ENCODE measurements at places on chromosomes 7 and 10.
A peak's percentile ranks its signal among the peaks of the same experiment; 100 is the strongest.

DNA sequence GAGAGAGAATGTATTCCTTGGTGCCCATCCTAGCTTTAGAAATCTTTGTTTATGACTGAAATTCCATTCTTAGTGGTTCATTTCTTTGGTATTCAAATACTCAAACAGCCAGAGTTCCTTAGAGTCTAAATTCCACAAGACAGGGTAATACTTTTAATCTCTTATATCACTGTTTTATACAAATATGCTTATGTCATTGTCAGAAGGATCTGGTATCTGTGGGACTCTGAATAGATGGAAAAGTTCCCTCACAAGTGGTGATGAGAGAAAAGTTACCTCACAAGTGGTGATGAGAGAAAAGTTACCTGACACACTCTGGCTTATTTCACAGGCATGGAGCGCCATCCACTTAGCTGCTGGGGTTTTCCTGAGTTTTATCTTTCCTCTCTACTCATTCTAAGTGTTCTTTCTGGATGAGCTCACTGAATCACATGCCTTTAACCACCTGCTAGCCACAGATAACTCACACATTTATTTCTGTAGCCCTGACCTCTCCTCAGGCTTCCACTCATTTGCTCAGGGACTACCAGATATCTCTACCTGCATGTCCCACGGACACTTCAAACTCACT is 784.0 kb downstream of the SUGCT start:
- DNase-seq = no peak

DNA sequence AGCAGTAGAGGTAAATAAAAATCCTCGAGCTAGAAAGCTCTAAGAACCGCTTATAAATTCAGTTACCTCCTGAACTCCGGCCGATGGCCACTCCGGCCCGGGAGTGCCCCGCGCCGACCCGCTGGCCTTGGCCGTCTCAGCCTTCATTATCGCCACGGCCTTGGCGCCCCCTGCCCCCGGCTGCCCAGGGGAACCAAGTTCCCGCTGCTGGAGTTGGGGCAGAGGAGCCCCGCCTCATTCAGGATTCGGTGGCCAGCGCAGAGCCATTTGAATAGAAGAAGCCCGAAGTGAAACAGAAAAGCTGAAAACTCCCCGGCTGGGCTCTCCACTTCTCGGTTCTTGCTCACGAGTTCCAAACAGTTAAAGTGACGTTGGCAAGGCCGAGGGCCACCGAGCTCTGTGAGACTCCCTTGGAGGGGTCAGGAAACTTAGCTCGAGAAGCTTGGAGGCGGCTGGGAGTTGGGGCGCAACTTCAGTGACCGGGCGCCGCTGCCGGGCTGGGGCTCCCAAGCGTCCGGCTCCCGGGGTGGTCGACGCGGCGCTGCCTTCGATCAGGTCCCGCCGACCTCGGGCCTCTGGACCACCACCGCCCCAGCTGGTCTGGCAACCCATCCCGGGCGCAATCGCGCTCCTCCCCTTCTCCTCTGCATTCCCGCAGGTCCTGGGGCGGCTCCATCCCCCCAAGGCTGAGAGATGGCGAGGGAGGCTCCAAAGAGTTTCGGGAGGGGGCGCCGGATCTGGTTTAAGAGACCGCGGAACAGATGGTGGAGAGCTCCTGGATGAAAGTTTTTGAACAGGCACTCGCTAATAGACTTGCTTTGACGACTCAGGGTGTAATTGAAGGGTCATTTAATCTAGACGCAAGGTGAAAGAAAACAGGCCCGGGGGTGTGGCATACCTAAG is 5.8 kb upstream of the FEZF1 start:
- no peak for DNase-seq

DNA sequence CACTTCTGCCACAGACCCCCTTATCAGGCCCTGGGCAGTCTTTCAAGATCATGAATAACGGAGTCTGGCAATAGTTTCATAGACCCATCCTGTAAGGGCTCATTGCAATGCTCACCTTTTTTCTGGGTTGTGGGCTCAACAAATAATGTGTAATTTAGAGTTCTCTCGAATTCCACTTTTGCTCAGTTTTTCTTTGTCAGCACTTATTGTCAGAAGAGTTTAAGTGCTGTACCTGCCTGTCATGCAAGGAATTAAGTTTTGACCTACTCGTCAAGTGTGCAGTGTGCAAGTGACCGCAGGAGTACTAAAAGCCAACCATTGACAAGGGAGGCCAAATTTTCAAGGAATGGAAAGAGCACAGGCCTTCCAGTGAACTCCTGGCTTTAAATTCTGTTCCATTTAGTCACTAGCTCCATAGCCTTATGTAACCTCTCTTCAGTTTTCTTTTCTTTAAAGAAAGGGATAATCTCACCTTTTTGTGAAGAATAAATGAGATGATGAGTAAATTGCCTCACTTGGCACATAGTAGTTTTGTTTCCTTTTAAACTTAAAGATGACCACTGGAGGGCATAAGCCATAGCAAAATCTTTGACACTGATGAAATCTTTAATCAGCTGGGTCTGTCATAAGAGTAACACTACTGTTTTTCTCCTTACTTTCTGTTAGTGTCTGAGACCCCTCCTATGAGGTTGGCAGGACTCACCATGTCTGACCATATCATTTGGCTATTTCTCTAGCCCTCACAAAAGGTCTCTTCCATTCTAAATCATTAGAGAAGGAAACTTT is 313.3 kb downstream of the TYW1 start:
- no peak for DNase-seq

GRCh38 chr10:96830511-96831199 is 1.4 kb upstream of the LCOR start:
- peak; percentile 58 for DNase-seq

DNA sequence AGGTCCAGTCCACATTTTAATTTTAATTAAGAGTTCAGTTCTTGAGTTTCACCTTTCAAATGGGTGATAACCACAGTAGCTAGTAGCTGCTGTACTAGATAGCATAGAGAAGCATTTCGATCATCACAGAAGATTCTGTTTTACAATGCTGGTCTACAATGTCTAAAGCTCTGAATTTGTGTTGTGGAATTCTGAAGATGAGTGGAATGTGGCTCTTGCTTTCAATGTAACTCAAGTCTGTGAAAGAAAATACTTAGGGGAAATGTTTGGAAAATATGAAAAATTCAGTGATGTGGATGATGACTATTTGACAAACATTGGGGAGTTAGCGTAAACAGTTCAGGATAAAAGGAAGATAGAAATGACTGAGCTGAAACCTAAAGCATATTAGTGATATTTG is 139.4 kb downstream of the GNAT3 start:
- DNase-seq = no peak

GRCh38 chr7:38189231-38189938 is 11.3 kb downstream of the STARD3NL start:
- no peak for DNase-seq

DNA sequence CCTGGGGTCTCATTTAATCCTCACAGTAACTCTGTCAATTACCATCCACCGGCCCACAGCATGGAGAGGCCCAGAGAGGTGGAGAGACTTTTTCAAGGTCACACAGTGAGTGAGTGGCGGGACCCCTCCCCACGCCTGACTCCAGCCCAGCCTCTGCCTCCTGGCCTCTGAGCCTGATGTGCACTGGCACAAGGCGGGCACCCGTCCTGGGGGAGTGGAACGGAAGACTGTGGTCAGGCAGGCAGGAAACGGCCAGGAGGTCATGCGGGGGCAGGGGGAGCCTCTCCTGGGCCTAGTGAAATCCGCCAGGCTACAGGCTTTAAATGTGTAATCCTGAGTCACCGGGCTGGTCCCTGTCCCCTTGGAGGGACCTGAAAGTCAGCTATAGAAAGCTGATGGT is 32.2 kb downstream of the ZCCHC24 start:
- DNase-seq = no peak

DNA sequence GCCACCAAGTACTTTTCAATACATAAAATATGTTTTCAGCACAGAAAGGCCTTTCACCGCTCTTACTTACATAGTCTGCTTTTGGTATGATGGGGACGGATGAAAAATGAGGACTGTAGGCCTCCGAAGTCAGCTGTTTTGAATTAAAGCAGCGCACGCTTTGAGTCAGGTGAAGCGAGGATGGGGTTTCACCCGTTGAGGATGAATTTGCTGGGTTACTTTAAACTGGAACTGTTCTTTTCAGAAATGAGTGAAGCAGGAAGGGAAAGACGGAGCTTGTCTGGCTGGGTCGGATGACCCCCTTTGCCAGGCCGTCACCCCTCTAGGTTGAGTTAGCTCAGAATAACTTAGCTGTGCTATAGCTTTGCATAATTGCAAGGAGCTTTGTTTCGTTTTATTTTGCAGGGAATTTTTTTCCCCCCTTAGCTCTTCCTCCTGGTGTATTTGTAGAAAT is 40.0 kb downstream of the CUX1 start:
- DNase-seq = no peak

GRCh38 chr7:135759532-135759931 is 10.9 kb upstream of the FAM180A start:
- DNase-seq = no peak

GRCh38 chr7:115962340-115962739 is 68.2 kb downstream of the TFEC start:
- no peak for DNase-seq

DNA sequence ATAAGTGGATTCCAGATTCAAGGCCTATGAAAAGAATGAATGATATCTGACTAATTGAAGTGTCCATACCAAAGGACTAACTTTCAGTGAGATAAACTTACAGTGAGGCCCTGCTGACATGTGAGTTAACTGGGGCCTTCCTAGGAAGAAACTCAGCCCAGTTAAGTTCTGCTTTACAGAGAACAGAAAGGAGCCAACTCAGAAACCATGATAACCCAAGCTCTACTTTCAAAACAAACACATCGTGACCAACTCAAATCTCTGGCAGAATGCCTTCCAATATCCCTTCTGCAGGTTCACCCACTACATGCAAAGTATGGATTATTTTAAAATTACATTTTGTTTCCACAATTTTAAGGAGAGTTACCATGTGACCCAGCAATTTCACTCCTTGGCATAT is 75.8 kb upstream of the MRLN start:
- DNase-seq = no peak

DNA sequence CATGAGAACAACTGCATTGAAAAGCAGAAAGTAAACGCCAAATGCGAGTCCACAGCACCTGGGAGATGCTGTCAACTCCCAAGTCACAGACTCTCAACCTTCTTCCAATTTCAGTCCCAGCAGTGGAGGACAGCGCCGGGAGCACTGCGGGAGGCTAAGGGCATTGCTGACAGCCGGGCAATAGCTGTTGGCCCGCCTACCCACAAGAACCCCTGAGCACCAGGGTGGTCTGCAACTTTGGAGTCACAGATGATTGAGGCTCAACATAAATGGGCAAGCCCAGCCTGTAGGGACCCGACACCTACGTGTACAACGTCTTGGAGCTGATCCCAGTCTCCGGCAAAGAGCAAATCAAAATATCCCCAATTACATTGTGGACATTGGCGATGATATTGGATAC is 262.9 kb downstream of the TCERG1L start:
- DNase-seq = no peak

DNA sequence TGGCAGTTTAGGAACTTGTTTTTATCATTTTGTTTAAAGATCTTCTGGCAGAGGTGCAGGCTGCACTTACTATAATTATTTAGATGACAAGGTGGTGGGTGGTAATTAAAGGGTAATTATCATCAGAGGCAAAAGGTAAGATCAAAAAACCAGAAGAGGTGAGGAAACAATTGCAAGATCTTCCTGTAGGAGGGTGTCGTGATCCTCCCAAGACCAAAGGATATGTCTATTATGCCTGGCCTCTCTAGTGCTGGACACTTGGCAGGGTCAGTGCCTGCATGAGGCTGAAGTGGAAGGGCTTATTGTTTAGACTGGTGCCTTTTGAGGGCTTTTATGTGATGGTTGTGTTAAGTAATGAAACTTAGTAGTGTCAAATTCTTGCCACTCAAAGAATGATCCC is 1.8 kb upstream of the WAPL start:
- DNase-seq = no peak

DNA sequence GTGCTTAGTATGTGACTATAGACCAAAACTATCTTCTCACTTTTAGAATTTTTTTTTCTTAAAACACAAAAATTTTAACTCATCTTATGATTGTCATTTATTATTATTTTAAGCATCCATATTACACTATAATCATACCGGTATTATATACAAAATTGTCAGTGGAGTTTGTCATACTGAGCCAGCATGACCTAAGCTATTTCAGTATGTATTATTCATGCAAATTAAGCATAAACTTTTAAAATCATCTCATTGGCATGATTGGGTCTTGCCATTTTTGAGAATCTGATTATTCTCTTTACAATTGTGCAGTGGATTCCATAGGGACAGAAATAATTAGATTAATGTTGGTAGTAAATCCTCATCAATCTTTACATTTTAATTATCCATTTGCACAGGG is 46.2 kb upstream of the STMP1 start:
- no peak for DNase-seq
